ENCODE measurements at places on chromosomes 6 and 20.

DNA sequence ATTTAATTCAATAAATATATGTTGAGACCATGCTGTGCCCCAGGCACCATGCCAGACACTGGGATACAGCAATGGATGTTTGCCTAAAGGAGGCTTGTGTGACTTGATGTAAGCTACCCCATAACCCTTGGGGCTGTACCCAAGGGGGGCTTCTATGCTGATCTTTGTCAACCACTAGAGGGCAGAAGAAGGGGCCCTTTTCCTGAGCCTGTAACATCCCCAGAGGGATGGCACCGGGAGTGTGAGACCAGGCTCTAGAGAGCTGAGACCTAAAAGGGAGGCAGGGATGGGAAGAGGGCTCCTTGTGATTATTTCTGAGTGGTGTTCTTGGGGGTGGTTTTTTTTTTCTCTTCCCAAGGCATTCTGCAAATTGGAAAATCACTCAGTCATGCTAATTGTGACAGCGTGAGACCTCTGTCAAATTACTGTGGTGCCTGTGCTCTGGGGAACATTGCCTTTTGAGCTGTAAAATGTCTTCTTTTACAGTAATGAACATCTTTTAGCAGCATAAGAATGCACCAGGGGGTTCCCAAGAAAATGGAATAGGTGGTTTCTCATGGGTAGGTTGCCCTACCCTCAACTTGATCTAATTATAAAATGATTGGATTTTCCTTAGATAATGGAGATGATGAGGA is 138.7 kb upstream of the SLC24A3 start:
- DNase-seq: no peak

DNA sequence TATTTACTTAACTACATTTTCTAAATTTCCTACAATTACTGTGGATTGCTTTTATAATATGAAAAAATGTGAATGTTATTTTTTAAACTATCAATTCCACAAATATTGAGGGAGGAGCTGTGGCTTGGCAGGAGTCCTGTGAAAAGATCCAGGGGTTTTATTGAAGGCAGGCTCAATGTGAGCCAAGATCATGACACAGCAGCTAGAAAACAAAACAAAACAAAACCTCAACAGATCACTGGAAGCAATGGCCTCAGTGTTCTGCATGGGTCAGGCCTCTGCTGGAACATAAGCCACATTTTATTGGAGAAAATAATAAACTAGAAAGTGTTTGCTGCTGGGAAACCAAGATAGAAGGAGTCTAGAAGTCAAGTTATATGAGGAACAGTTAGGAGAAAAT is 19.4 kb upstream of the RCAN2 start:
- DNase-seq: no peak

DNA sequence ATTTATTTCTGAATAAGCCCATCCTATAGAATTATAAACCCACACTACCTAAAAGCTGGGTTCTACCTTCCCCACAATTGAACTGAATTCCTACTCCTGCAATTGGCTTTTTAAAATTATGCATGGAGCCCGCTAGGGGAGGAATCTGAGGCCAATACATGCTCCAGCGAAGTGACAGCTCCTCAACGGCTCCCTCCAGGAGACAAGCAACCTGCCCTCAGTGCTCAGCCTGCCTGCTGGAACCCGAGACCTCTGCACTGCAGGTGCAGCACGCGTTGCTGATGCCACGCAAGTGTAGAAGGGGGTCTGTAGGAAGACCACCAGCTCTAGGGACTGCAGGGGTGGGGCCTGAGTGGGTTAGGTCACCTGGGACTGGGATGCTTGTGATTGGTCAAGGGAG is 170.2 kb upstream of the CDYL start:
- no peak for DNase-seq

GRCh38 chr20:3996399-3996798 is 19.0 kb downstream of the RNF24 start:
- DNase-seq: no peak

DNA sequence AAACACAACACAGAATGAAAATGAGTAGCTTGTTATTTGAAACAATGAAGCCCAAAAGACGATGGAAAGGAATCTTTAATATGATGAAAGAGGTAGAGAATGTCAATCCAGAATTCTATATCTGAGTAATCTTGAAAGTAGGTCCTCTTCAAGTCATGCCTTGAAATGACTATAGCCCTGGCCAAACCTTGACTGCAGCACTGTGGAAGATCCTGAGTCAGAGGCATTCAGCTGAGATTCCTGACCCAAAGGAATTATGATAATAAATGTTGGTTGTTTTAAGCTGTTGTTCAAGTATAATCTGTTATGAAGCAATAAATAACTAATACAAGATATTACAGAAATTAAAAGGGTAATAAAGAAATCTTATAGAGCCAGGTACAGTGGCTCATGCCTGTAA is 64.8 kb downstream of the IBTK start:
- no peak for DNase-seq

GRCh38 chr6:168417679-168418557 is 23.1 kb upstream of the SMOC2 start:
- DNase-seq: no peak

GRCh38 chr6:119215885-119216590 is 133.5 kb downstream of the MAN1A1 start:
- no peak for DNase-seq

DNA sequence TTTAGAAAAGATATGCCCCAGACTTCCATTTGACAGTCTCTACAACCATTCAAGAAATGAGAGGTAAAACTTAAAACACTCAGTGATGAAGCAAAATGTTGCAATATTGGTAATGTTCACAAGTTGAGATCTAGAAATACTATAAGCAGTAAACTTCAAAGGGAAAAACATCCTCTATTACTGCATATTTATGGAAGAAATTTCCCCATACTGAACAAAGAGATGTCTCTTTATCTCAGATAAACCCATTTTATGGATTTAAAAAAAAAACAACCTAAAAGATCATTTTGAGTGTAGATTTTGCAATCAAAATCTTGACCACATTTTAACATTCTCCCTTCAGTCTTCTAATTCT is 177.8 kb upstream of the TAB2 start:
- no peak for DNase-seq

DNA sequence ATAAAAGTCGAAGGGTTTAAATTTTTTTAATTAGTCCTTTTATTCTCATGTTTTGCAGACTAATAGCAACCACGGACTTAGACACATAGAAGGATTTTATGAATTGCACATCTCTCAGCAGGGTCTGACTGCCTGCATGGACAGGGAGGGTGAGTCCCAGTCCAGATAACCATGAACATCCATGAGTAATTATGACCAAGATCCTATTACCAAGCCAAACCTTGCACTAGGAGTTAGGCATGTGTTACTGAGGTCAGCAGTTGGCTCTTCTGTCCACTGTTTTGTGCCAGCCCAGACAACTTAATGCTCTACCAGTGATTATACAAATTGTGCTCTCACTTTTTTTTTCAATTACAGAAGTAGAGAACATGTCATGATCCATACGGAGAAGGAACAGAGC is 211.2 kb downstream of the MAFB start:
- DNase-seq: no peak

GRCh38 chr6:22296936-22297335 is at the start of gene PRL:
Gene PRL (minus strand): TSS chr6:22297036. CDS start chr6:22296982, 54 bp downstream.
- no peak for DNase-seq

DNA sequence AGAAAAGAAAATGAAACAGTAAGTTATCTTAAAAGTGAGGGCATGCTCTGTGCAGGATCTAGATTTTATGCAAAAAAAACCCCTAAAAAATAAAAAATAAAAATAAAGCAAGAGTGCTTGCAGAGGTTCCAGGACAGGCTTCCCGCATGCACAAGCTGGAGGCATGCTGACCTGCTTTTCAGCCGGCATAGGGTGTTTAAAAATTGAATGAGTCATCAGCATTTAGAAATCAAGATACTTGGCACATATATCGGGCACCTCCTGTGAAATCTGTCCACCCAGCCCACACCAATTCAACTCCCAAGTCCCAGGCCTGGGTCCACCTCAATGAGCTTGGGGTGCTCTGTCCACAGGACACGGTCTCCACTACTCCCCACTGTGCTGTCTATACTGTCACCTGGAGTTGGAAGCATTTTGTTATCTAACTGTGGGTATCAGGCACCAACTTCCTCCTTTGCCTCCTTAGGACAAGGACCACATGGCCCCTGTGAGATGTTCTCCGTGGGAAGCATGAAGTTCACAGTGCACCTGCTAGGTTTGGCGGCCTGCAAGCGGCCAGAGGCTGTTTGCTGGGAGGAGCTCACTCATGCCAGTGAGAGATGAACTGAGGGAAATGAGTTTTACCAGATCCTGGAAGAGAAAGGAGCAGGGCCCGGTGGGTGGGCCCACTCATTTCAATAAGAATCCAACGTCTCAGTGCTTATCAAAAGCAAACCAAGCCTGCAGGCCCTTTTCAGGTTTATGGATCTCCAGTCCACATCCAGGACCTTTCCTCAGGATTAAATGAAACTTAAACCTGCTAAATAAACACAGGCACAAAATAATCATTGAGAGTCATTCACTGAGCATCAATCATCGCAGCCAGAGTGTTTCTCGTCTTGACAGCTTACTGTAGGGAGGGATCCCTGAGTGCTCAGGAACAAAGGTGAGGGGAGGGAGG is 121.1 kb downstream of the FOXA2 start:
- no peak for DNase-seq

- DNase-seq: no peak
Measured at GRCh38 chr6:64010666-64011065, 375.1 kb downstream of the PHF3 start.

DNA sequence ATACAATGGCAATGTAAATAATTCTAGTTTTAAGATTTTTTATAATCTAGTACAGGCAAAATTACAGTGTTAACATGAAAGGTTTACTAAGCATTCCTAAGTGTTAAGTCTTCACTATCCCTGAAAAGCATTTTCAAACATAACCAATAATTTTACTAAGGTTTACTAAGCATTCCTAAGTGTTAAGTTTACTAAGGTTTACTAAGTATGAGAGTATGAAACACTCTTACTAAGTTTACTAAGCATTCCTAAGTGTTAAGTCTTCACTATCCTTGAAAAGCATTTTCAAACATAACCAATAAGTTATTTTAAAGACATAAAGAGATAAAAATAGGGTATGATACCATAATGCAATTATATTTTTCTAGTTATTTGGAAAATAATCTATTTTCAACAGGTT is 82.6 kb downstream of the PRSS35 start:
- no peak for DNase-seq

DNA sequence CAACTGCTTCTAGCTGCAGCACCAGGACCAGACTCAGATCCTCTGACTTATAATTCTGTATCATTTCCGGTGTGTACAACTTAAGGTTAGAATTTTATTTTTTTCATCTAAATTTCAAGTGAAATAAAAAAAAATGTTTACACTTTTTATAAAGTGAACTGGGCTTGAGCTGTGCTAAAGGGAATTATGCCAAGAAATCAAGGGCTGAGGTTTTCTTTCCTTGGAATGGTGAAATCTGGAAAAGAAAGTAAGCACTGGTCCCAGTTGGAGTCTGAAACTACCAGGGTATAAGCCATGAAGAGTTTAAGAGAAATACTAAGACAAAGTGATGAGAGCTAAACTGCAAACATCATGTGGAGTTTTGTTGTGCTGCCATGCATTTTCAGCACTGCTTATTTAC is 21.7 kb upstream of the FYN start:
- no peak for DNase-seq

DNA sequence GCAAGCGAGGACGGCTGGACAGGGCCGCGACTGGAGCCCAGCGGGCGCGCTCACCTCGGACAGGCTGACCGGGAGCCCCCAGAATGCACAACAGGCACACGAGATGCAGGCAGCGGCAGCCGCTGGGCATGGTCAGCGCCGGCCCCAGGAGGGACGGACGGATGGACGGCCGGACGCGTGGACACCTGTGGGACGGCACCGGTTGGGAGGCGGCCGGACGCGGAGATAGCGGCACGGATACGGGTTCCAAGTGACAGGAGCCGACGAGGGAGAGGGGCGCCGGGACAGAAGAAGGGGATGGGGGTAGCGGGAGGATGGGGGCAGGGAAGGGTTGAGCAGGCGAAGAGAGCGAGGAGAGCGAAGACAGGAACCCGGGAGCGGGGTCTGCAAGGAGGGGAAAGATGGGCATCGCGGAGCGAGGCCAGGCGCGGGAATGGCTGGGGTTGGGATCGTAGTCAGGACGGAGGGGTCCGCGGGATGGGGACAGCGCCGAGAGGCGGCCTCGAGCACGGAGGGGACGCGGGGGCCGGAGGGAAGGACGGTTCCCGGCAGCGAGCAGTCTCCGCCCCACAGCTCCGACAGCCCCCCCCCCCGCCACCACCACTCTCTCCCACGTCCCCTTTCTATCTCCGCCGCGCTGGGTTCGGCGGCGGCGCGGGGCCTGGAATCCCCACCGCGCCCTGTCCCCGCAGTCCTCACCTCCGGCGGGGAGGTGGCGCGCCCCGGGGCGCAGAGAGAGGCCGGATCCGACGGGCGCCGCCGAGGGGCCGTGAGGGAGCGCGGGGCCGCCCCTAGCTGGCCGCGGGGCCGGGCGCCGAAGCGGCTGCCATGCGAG is 435 bp downstream of the DLK2 start:
- no peak for DNase-seq

DNA sequence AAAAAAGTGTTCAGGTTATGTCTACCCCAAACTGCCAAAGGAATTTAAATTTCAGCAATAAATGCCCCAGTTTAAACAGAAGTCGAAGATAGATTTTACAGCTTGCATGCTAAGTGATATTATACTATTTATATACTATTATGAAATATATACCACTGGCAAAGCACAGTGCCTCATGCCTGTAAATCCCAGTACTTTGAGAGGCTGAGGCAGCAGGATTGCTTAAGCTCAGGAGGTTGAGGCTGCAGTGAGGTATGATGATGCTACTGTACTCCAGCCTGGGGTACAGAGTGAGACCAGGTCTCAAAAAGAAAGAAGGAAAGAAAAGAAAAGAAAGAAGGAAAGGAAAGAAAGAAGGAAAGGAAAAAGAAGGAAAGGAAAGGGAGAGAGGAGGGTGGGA is 102.1 kb downstream of the MTFR2 start:
- DNase-seq: no peak

GRCh38 chr20:7147220-7147601 is 379.7 kb downstream of the BMP2 start:
- no peak for DNase-seq

DNA sequence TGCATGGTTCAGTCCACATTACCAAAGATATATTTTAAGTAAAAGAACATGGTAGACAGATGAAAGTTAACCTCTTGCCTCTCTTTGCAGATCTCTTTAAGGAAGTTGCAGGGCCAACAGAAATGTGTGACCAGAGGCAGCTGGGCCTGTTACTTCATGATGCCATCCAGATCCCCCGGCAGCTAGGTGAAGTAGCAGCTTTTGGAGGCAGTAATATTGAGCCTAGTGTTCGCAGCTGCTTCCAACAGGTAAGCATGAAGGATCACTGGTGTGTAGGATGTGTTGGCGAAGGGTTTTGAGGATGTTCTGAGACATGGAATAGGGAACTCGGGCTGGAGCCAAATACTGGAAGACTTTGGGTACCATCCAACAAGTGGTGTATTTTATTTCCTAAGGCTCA is 508.6 kb downstream of the UTRN start:
- no peak for DNase-seq

DNA sequence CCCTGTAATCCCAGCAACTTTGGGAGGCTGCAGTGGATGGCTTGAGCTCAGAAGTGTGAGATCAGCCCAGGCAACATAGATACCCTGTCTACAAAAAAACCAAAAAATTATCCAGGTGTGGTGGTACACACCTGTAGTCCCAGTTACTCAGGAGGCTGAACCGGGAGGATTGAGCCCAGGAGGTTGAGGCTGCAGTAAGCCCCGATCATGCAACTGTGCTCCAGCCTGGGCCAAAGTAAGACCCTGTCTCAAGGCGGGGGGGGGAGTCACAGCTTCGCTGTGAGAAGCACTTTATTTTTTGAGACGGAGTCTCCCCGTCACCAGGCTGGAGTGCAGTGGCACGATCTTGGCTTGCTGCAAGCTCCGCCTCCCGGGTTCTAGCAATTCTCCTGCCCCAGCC is 54.2 kb downstream of the EZR start:
- no peak for DNase-seq

- DNase-seq: no peak
Measured at GRCh38 chr6:170243791-170244291, 47.0 kb downstream of the DLL1 start.

Data from stimulated activated CD4-positive, alpha-beta T cell treated with anti-CD3 and anti-CD28 coated beads, TNF-alpha, amount 100 ng/mL, for 1 hour (primary cell).